ENCODE measurements at places on chromosomes 3 and 15.

DNA sequence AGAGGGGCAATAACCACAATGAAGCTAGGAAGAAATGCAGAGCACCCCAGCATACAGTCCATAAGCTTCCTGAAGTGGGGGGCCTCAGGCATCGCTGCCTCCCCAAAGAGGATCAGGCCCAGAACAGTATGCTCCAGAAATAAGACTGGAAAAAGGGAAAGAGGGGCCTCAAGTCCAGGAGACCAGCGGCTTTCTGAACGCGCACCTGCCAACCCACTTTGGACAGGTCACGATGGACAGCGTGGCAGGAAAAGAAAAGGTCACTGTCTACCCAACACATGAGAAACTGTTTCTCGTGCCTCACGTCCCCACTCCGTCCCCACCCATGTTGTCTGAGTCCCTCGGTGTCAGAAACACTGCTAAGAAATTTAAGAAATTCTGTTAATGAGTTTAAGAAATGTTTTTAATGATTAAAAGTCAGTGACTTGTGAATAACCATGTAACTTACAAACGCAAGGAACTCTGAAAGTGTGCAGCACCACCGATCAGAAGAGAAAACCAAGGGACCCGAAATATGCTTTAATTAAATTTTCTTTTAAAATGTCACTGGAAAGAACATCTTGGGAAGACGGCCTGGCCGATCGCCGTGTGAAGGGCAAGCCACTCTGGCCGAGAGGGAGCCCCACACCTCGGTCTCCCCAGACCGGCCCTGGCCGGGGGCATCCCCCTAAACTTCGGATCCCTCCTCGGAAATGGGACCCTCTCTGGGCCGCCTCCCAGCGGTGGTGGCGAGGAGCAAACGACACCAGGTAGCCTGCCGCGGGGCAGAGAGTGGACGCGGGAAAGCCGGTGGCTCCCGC, 1.7 kb upstream of the PPARG start:
- DNase-seq = no peak

DNA sequence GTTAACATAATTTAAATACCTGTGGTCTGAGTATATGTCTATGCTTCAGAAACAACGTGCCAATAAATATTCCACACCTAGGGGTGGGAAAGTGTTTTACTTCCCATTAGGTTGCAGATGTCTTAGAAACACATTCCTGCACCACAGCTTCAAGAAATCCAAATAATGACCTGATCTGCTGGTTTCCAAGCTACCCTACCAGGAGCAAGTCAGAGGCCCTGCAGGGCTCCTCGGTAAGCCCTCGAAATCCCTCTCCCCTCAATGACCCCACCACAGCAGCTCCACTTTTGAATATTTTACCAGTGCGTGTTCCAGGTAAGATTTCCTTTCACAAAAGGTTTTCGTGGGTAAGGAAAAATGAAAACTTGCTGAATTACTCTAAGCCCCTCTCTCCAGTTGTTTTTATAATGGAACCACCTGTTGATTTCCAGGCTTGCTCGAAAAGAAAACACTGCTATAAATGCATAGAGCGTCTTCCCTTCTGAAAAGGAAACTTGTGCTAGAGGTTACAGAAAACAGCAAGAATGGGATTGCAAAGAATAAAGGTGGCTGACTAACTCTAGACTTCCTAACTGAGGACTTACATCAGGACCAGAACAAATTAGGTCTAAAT, 12.6 kb downstream of the IL12A start:
- DNase-seq = no peak

DNA sequence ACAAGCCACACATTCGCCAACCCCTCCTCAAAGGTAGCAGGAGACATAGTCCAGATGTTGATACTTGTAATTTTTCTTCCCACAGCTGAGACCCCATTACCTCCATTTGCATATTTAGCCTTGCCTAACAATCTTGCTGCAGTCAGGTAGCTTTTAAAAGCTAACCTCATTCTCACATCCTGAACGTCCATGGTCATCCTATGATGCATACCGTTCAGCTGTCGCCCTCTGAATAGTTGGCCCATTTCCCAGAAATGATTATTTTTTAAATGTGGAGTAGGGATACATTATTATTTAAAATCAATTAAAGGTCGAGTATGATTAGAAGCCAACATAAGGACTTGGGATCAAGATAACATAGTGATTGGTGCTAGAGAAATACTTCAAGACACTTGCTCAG, 165.0 kb downstream of the MEX3B start:
- no peak for DNase-seq

GRCh38 chr3:170331143-170331542, 26.4 kb upstream of the SKIL start:
- no peak for DNase-seq

DNA sequence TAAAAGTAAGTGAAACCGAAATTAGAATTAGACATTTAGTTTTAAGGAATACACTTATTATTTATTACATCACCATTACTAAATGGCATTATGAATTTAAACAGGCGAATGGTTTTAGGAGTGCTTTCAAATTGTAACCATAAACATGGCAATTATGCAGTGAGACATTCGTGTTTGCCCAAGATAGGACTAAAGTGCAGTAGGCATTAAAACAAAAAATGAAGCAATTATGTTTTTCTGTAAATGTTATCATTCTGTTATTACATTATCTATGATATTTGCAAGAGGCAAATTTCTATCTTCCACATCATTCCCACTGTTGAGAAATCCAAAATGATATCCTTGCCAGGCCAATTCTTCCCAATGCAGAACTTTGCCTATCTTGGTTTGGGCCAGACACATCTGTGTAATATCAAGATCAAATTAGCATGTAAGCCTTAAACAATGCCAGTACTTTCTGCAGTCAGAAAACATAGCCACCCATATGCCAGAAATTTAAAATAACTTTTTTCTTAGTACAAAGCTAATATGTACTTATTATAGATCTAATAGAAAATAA, 156.9 kb downstream of the ATP8B4 start:
- DNase-seq = no peak

Measured in HTR-8/SVneo (cell line).